Thoracic aorta (tissue), 2 donors: ENCODE measurements at places on chromosomes 13 and 19.
A peak's percentile ranks its signal among the peaks of the same experiment; 100 is the strongest.

GRCh38 chr13:21620861-21621260 lies 16.9 kb upstream of the MICU2 start:
- no peak for DNase-seq

DNA sequence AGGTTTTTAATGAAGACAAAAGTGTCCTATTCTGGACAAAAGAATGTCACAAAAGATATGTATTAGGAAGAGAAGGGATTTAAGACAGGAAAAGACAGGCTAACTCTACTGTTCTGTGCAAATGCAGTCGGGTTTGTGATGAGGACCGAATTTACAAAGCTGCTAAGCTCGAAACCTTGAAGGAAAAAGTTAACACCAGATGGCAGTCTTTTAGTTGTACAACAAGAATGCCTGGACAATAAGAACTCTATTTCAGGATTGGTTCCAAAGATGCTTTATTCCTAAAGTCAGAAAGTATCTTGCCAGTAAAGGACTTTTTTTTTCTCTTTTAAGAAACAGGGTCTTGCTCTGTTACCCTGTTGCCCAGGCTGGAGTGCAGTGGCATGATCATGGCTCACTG lies 51.1 kb downstream of the HS6ST3 start:
- no peak for DNase-seq

DNA sequence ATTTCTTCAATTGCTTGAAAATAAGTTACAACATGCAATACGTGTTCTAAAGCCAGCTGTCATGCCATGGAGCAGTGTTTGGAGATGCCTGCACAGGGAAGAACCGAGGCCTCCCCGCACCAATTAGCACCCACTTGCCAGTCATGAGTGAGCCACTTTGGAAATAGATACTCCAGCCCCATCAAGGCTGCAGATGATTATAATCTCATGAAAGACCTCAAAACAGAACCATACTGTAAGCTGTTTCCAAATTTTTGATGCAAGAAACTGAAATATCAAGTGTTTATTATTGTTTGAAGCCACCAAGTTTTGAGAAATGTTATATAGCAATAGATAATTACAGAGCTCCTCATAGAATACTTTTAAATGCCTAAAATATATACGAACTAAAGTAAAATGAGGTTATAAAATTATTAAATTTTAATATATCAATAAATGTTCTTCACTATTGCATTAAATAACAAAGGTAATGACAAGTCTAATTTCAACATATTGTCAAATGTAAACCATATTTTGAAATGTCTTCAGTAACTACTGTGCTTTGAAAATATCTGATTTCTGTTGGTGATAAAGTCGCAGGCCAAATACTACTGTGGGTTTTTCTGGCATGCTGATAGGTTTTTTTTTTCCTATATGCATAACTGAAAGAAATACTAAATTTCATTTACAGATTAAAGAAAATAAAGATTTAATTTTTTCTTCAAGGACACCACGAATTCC lies 43.0 kb downstream of the DIAPH3 start:
- DNase-seq, result no peak

DNA sequence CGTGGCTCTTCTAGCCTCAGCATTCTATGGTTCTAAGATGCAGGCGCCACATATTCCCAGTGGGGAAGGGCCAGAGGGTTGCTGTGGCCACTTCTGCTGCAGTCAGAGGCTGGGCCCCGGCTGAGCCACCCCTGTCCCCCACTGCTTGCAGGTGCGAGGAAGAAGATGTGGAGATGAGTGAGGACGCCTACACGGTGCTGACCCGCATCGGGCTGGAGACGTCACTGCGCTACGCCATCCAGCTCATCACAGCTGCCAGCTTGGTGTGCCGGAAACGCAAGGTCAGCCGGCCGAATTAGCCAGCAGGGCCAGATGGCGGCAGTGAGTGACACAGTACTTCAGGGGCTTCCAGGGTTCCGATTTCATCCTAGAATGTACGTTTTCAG lies 2.0 kb downstream of the LHB start:
- DNase-seq, result no peak

GRCh38 chr13:76820759-76821158 lies 65.4 kb downstream of the KCTD12 start:
- no peak for DNase-seq

- no peak for DNase-seq
Observed at GRCh38 chr19:20067943-20068342, 9.9 kb upstream of the ZNF90 start.

- DNase-seq, result no peak
Observed at GRCh38 chr13:50581586-50582196, 261.8 kb downstream of the DLEU7 start.

DNA sequence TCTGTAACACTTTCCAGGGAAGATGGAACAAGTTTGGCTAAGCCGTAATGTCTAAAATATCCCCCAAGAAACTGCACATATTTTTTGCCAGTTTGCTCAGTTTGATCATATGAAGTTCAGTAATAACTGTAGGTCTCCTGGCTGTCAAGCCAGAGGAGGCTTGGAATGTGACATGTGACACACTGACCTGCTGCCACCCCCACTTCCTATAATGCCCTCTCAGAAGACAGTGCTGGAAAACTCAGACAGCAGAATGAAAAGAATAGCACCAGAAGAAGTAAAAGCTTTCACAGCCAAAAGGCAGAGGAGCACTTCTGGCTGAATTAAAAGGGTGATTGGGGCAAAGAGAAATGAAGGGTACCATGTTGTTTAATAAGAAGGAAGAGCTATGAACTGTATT lies 67.4 kb upstream of the UBAC2 start:
- no peak for DNase-seq

DNA sequence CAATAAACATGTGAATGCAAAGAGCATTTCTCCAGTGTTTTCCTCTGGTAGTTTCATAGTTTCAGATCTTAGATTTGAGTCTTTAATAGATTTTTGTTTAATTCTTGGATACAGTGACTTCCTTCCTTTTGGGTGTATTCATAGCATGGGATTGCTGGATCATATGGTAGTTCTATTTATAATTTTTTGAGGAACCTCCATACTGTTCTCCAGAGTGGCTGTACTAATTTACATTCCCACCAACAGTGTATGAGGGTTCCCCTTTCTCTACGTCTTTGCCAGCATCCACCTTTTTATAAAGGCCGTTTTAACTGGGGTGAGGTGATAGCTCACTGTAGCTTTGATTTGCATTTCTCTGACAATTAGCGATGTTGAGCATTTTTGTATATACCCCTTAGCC lies 9.3 kb upstream of the CALM3 start:
- DNase-seq, result no peak

DNA sequence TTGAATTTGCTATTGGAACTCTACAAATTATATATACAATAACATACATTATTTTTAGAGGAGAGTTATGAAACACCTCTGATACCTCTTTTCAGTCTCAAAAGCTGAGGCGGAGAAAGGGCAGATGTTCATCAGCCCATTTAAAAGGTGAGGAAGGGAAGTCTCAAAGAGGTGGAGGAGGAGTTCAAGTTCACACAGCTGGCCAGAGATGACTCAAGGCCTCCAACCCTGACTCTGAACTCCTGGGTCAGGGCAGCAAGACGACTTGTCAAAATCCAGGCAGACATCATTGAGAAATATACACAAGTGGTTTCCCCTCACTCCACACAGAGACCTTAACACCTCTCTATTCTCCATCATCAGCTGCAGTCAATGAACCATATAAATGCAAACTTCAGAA lies 2.1 kb downstream of the SIAH3 start:
- DNase-seq, result no peak

GRCh38 chr13:41054919-41055619 lies 6.2 kb upstream of the WBP4 start:
- no peak for DNase-seq

DNA sequence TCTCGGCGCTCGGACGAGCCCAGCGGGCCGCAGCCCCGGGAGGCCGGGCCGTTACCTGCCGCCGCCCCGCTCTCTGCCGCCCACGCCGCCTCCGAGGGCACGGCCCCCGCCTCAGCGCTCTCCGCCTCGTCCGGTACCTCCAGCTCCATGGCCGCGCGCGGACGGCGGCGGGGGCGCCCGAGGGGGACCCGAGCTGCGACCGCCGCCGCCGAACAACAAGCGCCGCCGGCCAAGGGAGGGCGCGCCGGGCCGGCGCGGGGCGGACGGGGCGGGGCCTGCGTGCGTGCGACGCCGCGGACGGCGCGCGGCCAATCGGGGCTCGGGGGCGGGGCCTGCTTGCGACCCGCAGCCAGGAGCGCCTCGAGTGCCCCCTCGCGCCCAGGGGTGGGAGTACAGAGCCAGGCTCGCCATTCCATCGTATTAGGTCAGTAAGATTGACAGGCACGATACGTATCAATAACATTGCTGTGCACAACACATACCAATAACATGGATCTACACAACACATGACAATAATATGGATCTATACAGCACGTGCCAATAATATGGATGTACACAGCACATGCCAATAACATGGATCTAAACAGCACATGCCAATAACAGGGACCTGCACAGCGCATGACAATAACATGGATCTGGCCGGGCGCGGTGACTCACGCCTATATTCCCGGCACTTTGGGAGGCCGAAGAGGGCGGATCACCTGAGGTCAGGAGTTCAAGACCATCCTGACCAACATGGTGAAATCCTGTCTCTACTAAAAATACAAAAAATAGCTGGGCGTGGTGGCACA lies at the start of gene PIP5K1C:
PIP5K1C (minus strand) TSS at position 227 of the 791 bp plus-strand sequence; CDS start at position 149, 78 bp downstream.
- peak; percentile 41 for DNase-seq

- DNase-seq, result no peak
Observed at GRCh38 chr13:43767341-43767931, 19.3 kb downstream of the ENOX1 start.

DNA sequence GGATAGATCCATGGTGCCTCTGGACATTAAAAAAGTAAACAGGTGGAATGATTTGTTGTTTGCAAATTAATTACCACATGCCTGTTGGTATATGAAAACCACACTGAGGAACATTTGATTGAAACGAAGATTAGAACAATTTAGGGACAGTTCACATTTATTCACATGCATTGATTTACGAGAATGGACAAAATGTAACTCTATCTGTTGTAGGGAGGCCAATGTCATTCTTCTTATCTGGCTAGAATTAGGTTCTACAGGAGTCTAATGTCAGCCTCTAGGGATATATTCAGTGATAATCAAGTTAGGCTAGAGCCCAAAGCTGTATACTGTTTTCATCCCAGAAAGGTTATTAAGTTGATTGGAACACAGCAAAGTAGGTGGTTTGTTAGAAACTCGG lies 125.4 kb downstream of the COL4A2 start:
- DNase-seq, result no peak

DNA sequence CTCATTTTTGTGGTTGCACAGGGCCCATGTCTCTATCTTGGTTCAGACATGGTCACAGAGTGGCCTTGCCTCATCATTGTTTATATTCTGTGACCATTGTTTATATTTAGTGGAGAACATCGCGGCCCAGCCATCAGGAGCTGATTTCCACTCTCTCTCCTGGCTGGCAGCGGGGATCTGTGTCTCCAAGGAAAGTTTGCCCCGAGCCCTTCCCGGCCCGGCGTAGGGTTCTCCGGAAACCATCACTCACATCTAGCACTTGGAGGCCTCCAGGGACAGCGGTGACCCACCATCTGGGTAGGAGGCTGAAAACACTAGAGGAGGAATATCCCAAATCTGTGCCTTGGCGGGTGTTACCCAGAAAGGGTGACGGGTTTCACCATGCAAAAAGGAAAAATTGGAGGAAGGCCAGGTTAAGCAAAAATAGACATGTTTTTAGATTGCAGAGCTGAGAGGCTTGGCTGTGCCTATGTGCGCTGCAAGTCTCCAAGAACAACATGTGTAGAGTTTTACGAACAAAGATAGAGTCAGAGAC lies 726 bp upstream of the ZNF358 start:
- DNase-seq, result peak; percentile 79

- DNase-seq, result no peak
Observed at GRCh38 chr13:45859705-45860104, 8.2 kb upstream of the SIAH3 start.

DNA sequence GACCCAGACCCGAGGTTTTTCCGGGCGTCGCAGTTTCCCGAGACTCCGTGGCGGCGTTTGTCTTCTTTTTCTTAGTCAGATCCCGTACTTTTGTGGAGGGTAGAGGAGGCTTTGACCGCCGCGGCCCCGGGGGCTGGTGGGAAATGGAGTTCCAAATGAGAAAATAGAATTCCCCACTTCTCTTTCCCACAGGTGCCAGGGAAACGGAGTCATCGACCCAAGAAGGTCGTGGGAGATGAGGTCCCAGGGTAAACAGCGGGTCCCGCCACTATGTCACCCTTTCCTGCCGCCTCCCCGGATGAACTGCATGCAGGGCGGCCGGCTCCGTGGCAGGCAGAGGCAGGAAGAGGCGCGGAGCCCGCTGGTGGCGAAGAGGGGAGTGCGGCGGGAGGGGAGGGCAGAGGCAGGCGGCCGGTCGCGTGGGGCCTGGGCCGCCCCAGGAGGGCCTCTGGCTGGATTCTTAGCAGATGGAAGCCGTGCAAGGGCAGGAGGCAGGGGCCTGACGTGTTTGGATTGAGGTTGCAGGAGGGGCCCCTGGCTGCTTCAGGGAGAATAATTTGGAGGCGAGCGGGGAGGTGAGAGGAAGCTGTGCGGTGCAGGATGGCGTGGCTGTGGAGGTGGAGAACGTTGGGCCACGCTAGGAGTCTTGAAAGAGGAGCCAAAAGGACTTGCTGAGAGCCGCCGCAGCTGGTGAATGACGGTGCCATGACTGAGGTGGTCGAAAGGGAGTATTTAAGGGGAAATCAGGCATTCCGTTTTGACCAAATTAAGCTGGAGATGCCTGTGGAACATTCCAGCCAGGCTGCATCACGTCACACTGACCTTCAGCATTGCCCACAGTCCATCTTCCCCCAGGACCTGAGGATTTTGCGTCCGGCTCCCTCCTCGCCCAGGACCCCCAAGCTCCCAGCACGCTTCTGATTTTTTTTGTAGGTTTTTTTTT lies 11.7 kb downstream of the CYTH2 start:
- no peak for DNase-seq

DNA sequence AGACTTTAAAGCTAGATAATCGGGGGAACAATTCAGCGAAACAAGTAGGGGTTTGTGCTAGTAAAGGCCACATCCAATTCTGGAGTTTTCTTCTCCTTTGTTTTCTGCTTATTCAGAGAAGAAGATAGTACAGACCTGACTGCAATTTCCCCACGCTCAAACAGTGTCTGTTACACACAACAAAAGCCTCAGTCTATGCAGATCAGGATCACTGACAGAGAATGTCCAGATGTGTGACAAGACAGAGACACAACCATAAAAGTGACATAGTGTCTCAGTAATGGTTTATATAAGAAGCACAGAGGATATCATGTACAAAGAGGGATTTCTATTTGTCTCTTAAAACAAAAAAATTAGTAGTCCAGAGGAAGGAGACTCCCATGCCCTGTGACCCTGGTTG lies 70.7 kb upstream of the GTF3A start:
- no peak for DNase-seq

DNA sequence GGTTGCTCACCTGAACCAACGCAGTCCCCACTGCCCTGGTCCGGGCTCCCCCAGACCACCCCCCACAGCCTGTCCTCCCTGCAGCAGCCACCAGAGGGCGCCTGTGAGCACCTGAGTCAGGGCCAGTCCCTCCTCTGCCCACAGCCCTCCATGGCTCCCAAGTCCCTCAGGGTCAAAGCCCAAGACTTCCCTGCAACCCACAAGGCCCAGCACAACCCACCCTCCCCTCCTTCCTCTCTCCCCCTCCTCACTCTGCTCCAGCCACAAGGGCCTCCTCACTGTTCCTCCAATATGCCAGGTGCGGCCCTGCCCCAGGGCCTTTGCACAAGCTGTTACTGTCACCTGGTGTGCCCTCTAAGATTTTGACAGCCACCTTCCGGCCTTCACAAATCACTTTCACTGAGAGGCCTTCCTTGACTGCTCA lies 10.9 kb downstream of the GNA15 start:
- DNase-seq, result no peak

- no peak for DNase-seq
Observed at GRCh38 chr13:23696610-23697009, 126.4 kb downstream of the TNFRSF19 start.

- DNase-seq, result no peak
Observed at GRCh38 chr13:107203146-107203847, 635.4 kb upstream of the ARGLU1 start.
